Ovary (tissue), 10 donors: ENCODE measurements at places on chromosomes 2 and 18.

DNA sequence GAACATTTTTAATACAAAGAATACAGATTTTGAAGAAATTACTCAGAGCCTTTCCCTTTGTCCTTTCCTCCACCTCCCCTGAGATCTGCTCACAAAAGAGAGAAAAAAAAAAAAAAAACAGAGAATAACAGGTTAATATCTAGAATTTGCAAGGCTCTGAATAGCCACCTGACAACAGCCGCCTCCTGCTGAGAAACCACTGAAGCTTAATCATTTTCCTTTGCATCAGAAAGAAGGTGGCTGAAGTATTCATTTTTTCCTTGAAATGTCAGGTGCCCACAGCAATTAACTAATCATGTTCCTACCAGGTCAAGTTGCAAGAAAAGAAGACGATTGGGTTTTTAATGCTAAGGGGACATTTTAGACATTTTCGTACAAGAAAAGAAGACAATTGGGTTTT, 21.2 kb downstream of the CNTNAP5 start:
- no peak overlapping the region for H3K4me3 ChIP-seq
- no peaks in the 10 kb centered on the region for H3K27me3 ChIP-seq

DNA sequence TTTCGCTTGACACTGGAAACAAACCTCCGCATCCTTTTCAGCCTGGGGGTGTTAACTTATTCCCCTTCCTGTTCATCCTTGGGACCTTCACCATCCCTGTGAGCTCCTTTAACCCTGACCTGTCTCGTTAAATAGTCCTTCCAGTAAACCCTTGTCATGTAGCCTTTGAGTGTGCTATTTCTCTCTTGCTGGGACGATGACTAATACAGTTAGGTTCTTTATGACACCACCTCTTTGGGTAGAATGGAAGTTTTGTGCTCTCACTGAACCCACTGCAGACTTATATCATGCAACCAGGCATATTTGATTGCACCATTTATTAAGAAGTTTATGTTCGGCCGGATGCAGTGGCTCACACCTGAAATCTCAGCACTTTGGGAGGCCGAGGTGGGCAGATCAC, 40.5 kb upstream of the GAREM1 start:
- H3K27ac ChIP-seq: no peak overlapping the region
- H3K4me3 ChIP-seq: no peak overlapping the region
- DNase-seq: no peak
- H3K27me3 ChIP-seq: no peaks in the 10 kb centered on the region
- H3K4me1 ChIP-seq: no peaks in the 10 kb centered on the region
- no peaks in the 10 kb centered on the region for H3K36me3 ChIP-seq

DNA sequence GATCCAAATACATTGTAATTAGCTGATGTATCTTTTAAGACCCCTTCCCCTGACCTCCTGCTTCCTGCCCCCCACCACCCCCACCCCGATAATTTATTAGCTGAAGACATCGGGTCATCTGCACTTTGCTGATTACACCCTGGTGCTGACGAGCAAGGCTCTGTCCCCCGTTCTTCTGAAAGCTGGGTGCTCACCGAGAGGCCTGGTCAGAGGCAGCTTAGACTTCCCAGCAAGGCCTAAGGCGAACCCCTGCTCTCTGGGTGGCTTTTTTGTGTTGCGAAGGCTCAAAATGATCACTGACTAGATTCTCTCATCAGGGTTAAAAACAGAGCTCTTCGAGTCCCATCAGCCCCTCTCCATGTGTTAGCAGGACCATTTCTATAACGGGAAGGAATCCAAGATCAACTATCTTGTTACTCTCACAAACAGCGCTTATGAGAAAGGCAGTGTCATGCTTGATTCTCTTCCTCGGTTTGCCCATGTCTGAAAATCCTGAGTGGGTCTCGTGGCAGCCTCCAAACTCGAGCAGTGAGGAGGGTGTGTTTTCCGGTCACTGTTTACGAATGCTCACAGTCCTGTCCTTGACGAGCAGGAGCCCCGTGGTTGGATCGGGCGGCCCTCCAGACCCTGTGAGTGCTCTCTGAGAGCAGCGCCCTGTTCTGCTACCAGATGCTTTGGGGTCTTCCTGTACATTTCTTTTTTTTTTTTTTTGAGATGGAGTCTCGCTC, 201.6 kb downstream of the HDAC4 start:
- H3K4me3 ChIP-seq: no peak overlapping the region
- no peaks in the 10 kb centered on the region for H3K27me3 ChIP-seq
- peak overlapping the region; percentile 78 for H3K27ac ChIP-seq
- no peaks in the 10 kb centered on the region for H3K36me3 ChIP-seq
- H3K4me1 ChIP-seq: peaks cover 11% of the 10 kb centered on the region

- H3K27me3 ChIP-seq: no peaks in the 10 kb centered on the region
- no peaks in the 10 kb centered on the region for H3K36me3 ChIP-seq
- no peak overlapping the region for H3K27ac ChIP-seq
- H3K4me3 ChIP-seq: no peak overlapping the region
These were observed 112.4 kb upstream of the GATA6 start for GRCh38 chr18:22056950-22057349.

DNA sequence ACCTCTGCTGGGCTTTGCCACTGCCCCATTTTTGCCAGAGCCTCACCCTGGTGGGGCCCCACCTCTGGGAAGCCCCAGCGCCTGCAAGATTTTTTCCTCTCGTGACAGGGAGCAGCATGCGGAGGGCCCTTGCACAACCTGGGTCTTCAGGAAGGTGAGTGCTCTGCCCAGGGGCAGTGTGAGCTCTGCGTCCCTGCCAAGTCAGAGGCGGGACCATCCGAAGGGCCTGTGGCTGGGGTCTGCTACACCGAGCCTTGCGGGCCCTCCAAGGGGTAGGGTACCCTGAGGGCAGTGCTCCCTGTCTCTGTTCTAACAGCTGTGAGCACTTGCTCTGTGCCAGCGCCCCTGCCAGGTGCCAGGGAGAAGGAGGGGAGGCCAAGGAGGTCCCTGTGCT, 5.8 kb upstream of the ODC1 start:
- DNase-seq: no peak
- H3K27me3 ChIP-seq: no peaks in the 10 kb centered on the region
- no peak overlapping the region for H3K27ac ChIP-seq
